ENCODE measurements at places on chromosomes 4 and X.
A peak's percentile ranks its signal among the peaks of the same experiment; 100 is the strongest.

DNA sequence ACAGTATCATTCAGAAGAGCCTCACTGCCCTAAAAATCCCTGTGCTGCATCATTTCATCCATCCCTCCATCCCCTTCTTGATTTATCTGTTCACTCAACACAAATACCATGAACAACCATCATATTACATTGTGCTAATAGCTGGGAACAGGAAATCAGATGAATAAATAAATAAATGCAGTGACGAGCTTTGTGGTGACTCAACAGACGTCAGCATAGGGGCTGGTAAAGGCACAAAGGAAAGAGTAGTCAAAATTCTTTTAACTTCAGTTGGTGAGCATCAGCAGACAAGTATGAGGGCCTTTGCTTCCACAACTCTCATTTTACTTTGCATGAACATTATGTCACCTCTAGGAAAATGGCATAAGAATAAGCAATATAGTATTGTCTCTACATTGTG is 65.5 kb downstream of the EDNRA start:
- no peak for DNase-seq

GRCh38 chr4:74112399-74113105 is 13.6 kb upstream of the CXCL2 start:
- DNase-seq = no peak

DNA sequence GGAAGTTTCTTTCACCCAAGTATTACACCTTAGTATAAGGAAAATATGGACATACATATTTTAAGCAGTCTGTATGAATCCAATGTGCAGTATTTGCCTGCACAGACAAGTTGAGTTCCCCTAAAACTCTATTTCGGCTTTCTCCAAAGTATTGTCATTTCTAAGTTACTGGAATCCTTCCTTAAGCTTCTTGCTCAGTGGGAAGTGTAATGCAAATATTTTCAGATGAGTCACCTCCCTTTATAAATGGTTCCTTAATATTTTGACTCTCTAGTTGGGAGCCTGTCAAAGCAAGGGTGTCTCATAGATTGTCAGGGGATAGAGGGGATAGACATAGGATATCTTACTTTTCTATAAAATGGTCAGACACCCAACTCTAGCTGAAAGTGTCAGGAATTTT is 178.6 kb downstream of the NAA11 start:
- DNase-seq = no peak

- DNase-seq = no peak
Observed at GRCh38 chr4:140811429-140811828, 55.2 kb upstream of the TBC1D9 start.

- DNase-seq = no peak
Observed at GRCh38 chr4:119564106-119564505, 64.5 kb downstream of the PDE5A start.

GRCh38 chr4:65960751-65961150 is 290.5 kb upstream of the EPHA5 start:
- DNase-seq = no peak

- DNase-seq = no peak
Observed at GRCh38 chrX:110086916-110087484, 84.1 kb downstream of the TMEM164 start.

GRCh38 chrX:72381439-72382201 is 75.9 kb upstream of the CITED1 start:
- DNase-seq = no peak

GRCh38 chr4:168781926-168782325 is 228.1 kb downstream of the CBR4 start:
- no peak for DNase-seq

DNA sequence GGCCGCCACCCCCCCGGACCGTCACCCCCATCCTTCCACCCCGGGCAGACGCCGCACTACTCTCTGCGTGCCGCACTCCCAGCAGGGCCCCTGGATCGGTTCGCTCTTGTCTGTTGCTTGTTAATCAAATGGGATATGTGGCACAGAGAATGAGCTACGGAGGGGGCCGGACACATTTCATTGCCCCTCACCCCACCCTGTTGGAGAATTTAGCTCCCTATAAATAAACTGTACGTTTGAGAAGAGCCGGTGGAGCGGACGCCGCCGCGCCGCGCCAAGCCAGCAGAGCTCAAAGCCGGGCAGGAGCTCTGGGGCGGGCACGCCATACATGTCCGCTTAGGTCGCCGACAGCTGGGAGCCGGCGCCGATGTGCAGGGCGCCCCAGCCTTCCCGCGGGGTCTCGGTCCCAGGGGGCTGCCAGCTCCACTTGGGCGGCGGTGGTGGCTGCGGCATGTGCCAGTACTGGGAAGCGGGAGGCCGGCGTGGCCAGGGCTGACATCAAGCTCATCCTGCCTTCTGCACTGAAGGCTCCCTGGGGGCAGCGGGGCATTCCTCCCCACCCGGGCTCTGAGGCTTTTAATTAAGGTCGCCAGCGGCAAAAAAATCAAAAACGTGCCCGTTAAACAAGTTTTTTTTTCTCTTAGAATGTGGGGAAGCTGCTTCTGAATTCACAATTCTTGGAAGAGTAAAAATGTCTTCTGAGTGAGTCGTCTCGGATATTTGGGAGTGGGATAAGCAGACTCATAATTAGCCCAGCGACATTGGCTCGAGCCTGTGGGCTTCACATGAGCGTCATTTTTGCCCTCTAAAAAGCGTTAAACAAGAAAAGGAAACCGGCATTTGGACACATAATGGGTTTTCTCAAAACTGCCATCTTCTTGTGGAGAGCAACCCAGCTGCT is 1.1 kb upstream of the PCDH19 start:
- DNase-seq = no peak

DNA sequence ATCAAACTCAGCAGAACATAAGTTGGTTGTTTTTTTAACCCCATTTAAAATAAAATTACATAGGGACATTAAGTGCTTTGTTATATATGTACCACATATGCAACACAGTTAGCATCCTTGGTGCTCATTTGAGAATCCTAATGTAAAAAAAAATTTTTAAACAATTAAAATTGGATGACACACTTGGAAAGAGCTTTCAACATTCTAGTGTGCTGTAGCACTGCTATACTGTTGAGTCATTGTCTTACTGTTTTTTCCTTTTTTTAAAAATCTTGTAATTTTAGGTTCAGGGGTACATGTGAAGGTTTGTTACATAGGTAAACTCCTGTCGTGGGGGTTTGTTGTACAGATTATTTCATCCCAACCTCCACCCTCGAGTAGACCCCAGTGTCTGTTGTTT is 12.8 kb downstream of the THAP9 start:
- DNase-seq = no peak

GRCh38 chrX:150512461-150512901 is 55.9 kb upstream of the MTM1 start:
- DNase-seq = no peak

DNA sequence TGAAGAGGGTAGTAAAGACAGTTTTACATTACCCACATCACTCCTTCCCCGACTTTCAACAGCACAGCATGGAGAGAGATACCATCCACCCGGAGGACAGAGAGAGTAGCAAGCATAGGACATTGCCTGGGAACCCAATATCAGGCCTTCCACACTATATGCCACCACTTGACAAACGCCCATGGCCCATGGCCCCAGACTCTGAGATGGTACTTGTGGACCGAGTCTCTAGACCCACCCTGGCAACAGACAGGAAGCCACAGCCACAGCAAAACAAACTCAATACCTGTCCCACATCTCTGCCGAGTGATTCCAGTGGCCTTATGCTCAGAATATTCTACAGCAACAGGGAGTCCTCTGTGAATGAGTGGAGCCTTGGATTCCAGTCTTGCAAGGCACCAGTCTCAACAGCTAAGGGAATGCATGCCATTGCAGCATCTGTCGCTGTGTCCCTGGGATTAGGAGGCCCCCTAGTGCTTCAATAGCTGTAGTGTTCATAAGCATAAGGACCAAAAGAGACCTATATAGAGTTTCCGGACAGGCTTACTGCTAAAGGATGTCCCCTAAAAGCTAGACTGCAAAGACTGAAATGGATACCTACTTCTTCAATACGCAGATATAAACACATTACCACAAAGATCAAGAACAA is 14.7 kb upstream of the CT55 start:
- DNase-seq = peak; percentile 75
